Endothelial cell of umbilical vein (primary cell): ENCODE measurements at places on chromosomes 5 and 9.

DNA sequence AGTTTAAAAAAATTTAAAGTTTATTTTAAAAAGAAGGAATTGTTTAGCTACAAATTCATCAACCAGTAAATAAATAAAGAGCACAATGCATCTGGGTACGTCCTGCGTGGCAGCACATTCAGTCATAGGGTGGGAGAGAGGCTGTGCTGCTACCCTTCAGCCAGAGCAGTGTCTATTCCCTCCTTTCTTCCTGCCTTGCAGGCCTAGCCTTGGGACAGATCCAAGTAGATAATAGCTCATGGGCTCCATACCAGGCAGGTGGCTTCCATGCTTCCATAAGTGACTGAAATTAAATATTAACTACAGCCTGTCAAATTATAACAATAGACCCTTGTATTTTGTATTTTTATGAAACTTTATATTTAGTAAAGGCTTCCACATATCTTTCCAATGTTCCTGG lies 408.3 kb upstream of the RGMB start:
- no peak for DNase-seq

GRCh38 chr9:94913550-94913949 lies 187.1 kb downstream of the AOPEP start:
- no peak for DNase-seq

GRCh38 chr5:32827981-32828380 lies 116.9 kb downstream of the NPR3 start:
- no peak for DNase-seq

DNA sequence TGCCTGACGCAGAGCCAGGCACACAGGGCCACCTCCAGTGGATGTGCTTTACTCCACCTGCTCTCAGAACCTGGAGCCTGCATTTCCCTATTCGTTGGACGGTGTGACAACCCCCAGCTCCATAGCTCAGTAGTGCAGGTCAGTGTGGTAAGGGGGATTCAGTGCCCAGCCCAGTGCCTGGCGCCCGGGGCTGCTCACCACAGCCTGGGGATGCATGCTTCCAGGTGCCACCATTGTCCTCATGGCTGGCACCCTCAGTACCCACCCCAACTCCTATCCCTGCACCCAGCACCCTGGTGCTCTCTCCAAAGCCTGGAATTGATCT lies 32.8 kb upstream of the ADAMTS2 start:
- DNase-seq: no peak

DNA sequence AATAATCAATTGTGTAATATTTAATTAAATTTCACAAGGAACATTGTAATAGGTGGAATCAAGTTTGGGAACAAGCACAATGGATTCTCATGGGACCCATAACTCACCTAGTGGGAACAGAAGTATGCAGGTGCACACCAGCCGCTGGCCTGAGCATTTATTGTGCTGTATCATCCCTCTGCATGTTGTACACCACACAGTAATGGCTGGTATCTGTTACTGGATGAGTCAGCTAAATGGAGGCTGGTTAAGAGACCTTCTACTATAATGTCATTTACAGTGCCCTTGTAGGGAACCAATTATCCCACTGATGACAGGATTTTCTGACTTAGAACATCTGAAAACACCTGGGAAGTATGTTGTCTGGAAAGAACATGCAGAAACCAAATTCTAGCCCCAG lies 3.2 kb upstream of the MAP3K1 start:
- DNase-seq: no peak

GRCh38 chr5:166726406-166726805 lies 1565.0 kb upstream of the WWC1 start:
- no peak for DNase-seq

DNA sequence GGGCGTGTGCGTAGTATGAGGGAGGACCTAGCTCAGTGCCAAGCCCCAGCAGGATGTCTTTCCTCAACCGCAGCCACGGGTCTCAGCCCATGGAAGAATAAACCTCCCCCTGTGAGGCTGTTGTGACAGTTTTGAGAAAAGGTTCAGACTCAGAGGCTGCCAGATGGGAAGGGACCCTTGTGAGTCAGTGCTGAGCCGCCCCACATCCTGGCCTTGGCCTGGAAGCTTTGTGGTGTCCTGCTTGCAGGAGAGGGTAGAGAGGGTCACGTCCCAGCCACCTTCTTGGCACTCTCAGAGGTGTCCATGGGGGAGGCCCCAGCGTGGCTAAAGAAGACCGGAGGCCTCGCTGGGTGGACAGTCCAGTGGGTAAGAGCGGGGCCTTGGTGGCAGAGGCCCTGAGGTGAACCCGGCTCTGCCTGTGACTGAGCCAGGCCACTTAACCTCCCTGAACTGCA lies 2.8 kb downstream of the GRHPR start:
- DNase-seq: no peak

DNA sequence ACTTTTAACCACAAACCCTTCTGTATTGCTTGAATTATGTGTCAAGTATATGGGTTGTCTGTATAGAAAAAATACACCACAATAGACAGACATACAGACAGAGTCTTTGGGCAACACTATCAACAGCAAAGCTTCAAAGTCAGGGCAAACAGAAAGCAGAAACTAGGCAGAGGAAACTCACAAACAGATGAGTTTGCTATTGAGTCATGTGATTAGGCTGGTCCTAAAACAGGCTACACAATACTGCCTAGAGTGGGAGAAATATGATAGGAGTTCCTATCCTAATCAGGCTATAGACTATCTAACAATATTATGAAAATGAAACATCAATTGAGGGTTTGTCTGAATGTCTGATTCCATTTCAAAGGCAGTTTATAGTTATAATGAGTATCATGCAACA lies 156.4 kb downstream of the EDIL3 start:
- no peak for DNase-seq

DNA sequence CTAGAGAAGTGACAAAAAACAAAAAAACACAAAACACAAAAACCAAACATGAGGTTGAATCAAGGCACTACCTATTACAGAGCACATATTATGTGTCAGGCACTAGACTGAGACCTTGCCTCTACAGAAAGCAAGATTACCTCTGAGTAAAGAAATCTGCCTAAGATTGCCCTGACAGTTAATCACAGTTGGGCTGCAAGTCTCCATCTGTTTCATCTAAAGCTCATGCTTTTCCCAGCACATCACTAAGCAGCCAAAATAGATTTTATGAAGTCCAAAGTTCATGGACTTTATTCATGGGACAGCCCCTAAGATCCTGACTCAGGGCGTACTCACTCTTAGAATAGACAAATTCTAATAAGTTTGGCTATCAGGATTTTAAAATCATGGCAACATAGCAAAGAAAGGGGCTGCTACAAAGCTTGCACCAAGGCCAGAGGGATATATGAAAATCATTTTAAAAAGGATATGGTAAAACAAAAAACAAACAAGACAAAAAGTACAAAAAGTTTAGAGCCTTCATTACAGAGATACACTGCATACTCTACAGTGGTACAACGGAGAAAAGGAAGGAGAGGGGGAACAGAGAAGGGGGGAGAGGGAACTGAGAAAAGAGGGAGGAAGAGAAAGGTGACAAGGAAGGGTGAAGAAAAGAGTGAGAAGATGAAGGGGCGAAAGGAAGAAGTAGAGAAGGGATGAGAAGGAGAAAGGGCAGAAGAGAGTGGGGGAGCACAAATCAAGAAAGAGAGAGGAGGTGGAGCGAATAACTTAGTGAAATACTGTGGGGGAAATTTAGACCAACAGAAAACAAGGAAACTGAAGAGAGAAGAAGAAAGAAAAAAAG lies 58.2 kb downstream of the RICTOR start:
- DNase-seq: no peak

DNA sequence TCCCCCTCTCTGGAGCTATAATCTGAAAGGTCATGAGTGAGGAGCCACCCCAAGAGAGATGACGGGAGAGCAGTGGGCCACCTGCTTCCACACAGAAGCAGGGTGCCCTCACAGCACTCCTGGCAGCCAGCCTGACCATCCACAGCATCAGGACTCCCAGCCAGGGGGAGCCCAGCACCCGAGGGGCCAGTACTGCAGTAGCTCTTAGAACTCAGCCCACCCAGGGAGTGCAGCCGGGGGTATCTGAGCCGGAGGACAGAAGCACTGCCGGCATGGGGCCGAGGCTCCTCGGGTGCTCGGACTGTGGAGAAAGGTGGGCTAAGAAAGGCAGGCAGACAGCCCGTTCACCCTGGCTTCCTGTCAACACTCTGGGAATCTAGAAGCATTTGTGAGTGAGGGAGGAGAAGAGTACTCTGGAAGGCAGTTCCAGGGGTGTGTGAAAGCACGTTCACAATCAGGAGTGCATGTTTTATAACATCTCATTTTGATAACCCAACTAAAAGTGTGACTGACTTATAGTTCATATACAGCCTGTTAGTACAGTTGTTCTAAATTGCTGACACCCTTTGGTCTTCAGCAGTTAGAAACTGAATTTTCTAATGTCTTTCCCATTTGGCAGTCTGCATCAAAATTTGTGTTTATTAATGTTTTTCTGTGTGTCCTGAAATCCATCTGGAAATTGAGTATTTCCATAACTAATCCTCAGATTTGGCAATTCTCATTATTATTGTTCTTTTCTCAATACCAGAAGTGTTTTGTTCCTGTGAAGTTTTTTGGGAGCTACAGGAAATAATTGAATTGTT lies 25.9 kb upstream of the ASPN start:
- no peak for DNase-seq
